ENCODE measurements at places on chromosomes 3 and 15.

- DNase-seq = no peak
These were observed 1260.4 kb downstream of the ROBO1 start for GRCh38 chr3:78507196-78507984.

GRCh38 chr3:142633073-142633472 lies 36.9 kb downstream of the PLS1 start:
- DNase-seq = no peak

DNA sequence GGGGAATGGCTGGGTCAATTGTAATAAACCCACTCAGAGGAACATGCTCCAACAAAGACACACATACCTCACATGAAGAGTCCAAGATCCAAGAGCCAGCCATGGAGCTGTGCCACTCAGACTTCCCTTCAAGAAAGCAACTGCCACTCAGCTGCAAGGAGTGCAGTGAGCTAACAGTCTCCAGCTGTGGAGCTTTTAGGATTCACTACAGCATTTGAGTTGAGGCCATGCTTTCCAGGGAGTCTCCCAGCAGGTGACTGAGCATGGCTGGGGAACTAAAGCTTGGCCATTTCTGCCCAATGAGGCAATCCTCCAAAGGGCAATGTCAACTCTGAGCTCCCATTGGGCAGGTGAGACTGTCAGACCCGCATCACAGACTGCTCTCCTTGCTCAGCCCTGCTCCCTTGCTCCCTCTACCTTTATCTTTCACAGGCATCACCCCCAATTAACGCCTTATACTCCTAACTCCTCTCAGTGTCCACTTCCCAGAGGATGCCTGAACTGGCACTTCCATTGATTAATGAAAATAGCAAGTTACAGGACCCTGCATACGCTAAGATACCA lies 165.3 kb upstream of the CTNNB1 start:
- no peak for DNase-seq

GRCh38 chr3:53996141-53996874 lies 104.6 kb upstream of the SELENOK start:
- DNase-seq = no peak

DNA sequence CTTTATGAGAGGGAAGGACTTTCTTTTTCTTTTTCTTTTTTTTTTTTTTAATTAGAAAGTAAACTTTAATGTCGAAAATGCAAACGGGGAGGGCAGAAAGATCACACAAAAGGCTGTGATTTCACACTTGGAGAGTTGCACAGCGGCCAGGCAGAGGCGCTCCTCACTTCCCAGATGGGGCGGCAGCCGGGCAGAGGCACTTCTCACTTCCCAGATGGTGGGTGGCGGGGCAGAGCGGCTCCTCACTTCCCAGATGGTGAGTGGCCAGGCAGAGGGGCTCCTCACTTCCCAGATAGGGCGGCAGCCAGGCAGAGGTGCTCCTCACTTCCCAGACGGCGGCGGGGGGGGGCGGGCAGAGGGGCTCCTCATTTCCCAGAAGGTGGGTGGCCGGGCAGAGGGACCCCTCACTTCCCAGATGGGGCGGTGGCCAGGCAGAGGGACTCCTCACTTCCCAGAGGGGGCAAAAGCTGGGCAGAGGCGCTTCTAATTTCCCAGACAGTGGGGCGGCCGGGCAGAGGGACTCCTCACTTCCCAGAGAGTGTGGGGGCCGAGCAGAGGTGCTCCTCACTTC lies 88.6 kb downstream of the ATP2B2 start:
- DNase-seq = no peak

DNA sequence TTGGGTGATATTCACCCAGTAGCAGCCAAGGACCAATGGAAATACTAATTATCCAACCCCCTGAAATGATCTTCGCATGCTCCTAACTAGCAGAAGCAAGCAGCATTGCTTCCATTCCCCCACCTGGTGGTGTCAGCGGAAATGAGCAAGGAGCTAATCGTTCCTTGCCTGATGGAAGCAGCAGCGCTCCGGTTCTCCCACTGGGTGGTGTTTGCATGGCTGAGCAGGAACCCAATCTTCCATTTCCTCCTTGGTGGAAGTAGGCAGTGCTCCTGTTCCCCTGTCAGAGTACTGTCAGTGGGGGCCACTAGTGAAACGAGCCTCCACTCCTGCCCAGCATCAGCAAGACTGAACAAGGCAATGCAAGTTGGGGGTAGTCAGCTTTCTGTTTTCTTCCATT lies 311.5 kb downstream of the CACNA2D3 start:
- DNase-seq = peak; percentile 69

DNA sequence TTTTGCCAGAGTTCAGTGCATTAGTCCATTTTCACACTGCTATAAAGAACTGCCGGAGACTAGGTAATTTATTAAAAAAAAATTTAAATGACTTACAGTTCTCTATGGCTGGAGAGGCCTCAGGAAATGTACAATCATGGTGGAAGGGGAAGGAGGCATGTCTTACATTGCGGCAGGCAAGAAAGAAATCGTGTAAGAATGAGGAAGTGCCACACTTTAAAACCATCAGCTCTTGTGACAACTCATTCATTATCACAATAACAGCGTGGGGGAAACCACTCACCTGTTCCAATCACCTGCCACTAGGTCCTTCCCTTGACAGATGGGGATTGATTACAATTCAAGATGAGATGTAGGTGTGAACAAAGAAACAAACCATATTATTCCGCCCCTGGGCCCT lies 1361.4 kb downstream of the NSUN3 start:
- DNase-seq = no peak

- DNase-seq = no peak
These were observed 1.9 kb upstream of the CCDC9B start for GRCh38 chr15:40342416-40343320.

DNA sequence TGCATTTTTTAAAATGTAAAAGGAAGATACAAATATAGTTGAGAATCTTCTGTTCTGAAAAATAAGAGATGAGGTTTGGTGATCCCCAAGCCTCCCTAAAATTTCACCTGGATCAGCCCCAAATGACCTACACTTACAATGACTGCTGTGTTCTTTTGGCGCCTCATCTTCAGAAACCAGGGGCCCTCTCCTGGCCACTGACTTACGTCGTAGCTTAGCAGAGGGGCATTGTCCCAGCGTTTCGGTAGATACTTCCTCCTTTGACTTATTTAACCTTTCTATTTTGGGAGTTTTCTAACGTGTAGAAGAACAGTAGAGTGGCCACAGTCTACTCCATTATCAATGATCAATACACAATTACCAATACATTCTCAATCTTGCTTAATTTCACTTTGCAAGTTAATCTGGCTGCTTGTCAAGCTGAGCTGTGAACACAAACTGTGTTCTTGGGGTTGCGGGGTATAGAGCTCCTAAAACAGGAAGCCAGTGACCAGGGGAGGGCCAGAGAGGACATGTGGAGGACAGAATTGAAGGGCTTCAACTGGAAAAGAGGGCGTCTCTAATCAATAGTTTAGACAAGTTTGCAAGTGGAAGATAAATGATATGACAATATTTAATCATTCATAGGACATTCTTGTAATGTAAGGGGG lies 419.5 kb downstream of the LPP start:
- no peak for DNase-seq

DNA sequence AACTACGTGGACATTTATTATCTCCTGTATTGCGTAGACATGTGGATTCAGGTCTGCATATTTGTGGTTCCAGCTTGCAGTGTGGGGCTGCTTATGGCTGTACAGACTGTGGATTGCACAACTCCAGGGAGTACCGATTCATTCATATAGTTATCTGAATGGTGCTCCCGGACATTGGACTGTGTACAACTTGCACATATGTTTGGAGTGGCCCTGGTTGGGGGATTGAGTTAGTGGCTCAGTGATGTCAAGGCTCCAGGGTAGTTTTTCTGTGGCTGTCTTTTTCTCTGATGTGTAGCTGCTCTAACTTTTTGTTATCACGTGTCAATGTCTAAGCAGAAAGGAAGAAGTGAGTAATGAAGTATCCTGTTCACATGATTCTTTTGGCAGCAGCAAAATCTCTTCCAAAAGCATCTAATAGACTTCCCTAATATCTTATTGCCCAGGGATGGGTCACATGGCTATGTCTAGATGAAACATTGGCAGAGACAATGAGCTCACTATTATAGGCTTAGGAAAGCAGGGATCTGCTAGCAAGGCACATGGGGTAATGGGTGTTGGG lies 15.8 kb downstream of the ST3GAL6 start:
- no peak for DNase-seq

GRCh38 chr15:25605151-25605550 lies 166.3 kb upstream of the UBE3A start:
- DNase-seq = no peak

DNA sequence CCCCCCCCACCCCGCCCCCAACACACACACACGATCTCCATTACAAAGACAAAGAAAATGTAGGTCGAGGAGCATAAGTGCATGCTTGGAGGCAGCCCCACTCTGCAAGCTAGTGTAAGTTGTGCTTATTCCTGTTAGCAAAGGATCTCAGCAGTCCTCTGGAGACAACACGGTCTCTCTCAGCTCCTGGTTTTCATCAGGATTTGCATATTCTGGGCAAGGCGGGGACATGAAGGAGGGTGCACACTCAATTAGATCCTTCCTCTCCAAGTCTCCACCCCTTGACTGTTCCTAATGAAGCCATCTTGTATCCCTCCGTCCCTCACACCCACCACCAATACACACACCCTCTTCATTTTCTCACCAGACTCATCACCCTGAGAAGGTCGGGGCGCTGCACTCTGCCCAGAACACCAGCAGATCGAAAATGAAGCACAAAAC lies 63.8 kb downstream of the MRPL46 start:
- DNase-seq = no peak

- DNase-seq = no peak
These were observed 32.7 kb downstream of the SLC12A8 start for GRCh38 chr3:125179884-125180240.

DNA sequence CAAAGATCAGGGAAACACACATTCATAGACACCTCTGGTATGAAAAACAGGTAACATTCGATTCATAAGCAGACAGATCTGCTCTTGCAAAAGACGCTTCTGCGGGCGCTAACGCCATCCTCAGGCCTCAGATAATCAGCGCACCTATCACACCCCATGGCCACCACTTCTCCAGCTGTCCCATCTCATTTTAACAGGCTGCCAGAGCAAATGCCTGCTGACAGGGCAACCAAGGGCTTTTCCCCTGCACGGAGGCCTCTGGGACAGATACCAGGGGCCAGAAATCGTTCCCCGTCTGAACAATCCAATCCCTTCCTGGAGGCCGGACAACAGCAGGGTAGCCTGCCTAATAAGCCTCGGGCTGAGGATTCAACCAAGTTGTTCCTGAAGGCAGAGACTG lies 15.2 kb downstream of the ABCC5 start:
- DNase-seq = no peak

- DNase-seq = no peak
These were observed at the start of gene CAMP for GRCh38 chr3:48222616-48223513. Gene CAMP, plus strand, starts transcription at chr3:48223495. Its CDS starts 17 bp downstream, at chr3:48223512.

- DNase-seq = no peak
These were observed 37.2 kb upstream of the CSPG4 start for GRCh38 chr15:75749820-75750219.

DNA sequence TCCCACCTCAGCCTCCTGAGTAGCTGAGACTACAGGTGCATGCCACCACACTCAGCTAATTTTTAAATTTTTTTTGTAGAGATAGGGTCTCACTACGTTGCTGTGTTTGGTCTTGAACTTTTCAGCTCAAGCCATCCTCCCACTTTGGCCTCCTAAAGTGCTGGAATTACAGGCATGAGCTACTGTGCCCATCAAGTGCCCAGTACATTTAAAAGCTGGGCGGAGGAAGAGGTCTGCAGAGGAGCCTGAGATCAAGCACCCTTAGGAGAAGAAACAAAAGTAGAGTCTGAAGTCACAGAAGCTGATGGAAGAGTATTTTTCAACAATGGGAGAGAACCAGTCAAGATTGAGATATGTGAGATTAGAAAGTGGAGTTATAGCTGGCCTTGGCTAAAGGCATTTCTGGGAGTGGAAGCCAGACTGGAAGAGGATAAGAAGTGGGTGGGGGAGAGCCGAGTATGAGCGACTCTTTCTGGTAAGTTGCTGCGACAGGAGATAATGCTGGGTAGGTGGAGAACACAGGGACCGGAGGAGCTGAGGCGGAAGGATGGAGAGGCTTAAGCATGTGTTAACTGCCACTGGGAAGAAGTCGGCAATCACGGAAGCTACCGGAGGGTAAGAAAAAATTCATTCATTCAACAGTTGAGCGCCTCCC lies 782 bp upstream of the IREB2 start:
- no peak for DNase-seq

GRCh38 chr15:96916750-96917149 lies 586.2 kb downstream of the NR2F2 start:
- DNase-seq = no peak

DNA sequence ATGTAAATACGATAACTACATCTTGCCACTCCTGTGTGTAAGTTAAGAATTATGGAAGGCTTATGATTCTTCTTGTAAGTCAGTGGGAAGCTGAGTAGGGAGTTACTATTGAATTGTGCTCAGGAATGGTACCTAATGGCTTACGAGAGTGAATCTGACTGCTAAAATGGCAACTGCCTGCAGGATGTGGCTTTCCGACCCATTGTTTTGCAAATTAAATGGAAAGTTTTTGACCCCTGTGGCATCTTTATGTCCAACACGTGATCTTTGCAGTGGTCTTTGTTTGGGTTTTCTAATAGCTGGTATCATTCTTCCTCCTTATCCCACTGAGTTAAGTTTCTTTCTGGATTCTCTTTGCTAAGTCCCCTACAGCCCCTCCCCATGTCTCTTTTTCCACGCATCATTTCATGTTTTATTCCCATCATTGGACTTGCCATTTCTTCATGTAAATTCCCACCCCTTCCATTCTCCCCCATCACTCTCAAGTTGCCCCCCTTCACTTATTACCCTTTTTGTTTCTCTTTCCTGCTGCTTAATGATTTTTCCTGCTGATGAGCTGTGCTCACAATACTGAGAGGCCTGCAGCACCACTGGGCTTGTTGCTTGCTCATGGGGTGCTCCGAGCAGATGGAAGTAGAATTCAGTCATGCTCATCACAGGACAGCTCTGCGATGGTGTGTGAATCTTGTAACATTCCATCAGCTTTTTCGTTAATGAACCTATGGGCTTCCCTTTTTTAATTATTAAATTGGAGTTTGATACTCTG lies 428.2 kb upstream of the IL12A start:
- no peak for DNase-seq

DNA sequence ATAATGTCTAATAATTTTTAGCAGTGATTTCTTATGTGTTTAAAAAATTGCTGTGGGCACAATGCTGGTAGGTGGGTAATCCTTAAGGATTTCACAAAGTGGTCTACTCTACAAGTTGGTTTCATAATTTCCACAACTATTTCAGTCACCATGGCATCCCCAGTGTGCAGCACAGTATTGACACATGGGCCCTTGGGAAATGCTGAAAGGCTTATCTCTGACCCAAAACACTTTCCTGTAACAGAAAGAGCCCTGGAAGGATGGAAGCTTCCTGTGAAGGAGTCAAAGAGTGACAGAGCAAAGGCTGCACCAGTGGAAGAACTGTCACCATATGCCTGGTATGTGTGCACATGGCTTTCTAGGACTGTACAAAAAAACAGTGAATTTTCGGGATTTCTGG lies 153.7 kb downstream of the ANO10 start:
- DNase-seq = no peak
